ENCODE measurements at places on chromosomes 2 and 18.

DNA sequence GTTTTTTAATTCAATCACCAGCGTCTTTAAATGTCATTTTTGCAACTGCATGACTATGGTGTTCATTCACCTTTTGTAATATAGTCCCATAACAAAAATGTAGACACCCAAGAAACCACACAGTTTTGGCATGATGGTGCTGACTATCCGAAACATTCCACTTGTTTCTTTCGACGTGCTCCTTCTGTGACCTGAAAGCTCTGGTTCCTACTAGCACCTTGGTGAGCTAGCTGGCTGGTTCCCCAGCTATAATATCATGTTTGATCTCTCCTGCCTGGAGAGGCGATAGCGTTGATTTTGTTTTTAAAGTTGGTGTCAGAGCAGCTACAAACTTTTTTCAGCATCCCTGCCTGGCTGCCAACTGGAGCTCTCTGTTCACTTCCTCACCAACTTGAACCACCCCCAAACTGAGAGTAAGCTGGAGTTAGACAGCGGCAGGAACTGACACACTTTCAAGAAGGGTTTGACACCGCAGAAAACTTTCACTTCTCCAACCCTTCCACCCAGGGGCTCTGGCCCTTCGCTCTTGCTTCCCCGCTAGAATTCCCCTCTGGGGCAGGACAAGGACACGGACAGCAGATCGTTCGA, 1.1 kb downstream of the ATAD2B start:
- no peak for DNase-seq

GRCh38 chr2:189444322-189444721, 3.0 kb downstream of the WDR75 start:
- DNase-seq = no peak

GRCh38 chr18:1648712-1649111, 744.0 kb downstream of the ADCYAP1 start:
- DNase-seq = no peak

GRCh38 chr2:71933467-71934319, 214.0 kb downstream of the CYP26B1 start:
- DNase-seq = no peak

DNA sequence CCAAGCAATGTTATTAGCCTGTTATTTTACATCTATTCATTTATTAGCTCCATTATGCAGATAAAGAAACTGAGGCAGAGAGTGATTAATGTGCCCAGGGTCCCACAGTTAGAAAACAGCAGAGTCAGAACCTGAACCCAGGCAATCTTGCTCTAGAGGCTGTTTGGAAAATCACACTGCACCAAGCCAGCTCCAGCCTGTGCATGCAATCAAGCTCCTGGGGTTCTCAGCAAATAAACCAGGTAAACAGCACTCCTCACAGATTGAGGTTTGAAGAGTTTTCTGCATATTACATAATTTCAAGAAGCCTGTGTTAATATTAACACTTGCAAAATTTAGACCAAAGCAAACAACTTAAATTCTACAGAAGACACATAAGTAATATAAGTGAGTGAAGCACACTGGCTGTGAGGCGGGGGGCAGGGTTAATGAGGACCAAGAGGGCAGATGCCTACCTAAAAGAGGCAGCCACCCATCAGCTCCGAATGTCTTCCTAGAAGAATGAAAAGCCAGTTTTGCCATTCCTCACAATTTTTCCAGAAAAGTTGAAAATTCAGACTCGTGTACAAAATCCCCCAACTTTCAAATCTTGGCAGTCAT, 35.4 kb downstream of the CACNB4 start:
- DNase-seq = no peak

DNA sequence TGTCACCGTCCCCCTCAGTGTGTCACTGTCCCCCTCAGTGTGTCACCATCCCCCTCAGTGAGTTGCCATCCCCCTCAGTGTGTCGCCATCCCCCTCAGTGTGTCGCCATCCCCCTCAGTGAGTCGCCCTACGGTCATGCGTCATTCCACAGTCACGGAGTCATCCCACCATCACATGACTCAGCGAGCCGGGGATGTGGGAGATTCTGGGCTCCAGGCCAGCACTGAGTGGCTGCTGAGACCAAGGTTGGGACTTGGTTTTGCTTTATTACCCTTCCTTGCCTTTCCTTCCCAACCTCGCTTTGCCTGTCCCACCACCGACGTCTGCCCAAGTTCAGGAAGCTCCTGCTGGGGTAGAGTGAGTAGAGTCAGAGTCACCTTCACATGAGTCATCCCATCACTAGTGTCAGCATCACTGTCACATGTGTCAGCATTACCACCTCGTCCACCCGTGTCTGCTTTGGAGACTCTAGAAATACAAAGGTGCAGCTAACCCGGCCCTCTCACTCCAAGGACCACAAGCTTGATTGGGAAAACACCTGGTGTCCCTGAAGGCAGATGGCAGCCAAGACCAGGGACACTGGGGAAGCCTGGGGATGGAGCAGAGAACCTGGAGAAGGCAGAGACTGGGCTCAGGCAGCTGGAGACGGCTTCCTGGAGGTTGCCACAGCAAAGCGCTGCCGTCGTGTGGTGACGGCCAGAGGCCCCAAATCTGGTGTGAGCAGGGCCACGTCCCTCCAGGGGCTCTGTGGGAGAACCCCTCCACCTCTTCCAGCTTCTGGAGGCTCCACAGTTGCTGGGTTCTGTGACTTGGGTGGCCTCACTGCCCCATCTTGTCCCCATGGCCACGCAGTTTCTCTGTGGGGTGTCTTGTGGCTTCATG, 485.2 kb upstream of the SALL3 start:
- DNase-seq = no peak

GRCh38 chr2:170006587-170007325, 171.2 kb upstream of the MYO3B start:
- no peak for DNase-seq

DNA sequence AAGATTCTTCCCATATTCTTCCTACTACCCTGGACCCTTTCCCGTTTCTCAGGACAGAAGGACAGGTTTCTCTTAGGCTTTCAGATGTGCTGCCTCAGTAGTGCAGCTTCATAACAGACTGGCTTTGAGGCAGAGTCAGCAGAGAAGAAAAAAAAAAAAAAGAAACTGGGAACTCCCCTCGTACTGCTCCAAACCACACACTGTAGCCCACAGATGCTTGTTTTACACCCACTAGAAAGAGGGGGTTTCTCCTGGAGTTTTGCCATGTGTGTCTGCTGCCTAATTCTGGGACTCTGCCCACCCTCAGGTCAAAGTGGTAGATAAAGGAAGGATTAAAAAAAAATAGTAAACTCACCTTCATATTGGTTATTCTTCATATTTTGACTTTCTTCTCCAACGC, 95.9 kb downstream of the NCOA1 start:
- no peak for DNase-seq

DNA sequence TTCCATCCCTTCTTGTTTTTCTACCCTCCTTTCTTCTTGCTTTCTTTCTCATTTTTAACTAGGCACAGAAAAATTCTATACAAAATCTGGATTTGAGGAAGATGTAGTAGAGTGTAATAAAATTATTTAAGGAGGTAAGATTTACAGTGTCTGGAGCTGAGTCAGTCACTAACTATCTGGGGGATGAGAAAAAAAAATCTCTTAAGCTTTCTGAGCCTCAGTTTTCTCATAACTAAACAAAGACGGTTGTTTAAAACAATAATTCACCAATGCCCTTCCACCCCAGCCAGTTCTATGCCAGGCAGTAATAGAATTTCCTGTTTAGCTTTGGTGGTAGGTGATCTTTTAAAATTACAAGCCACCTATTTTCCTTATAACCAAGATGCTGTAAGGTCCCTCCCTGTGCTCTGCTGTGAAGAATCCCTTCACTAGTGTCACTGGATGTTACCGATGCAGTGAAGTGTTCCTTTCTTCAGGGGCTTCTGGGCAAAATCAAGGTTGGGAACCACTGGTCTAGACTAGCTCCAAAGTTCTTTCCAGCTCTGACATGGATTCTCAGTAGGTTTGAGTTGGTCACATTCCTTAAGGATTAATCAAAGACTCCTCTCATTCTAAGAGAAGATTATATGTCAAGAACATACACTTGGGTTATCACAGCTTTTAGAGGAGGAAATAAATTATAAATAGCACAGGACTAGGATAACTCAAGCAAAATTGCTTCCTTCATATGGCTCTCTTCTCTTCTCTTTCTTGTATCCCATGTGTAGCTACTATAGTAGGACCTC, 289.0 kb downstream of the CDH2 start:
- DNase-seq = no peak

DNA sequence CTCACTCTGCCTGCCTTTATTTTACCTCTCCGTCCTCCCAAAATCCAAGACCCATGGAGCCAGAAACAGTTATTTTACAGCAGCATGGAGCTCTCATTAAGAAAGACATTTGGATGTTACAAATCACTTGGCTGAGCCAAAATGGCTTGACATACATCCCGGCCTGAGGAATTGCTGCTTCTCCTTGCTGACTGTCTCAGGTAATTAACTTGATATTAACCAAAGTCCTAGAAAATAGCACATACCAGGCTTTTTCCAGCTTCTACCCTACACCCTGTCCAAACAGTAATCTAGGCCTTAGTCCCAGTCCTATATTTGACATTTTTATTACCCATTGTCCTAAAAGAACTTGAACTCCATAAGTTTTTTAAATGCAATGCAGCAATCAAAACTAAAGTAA, 205.0 kb downstream of the TMX3 start:
- no peak for DNase-seq

DNA sequence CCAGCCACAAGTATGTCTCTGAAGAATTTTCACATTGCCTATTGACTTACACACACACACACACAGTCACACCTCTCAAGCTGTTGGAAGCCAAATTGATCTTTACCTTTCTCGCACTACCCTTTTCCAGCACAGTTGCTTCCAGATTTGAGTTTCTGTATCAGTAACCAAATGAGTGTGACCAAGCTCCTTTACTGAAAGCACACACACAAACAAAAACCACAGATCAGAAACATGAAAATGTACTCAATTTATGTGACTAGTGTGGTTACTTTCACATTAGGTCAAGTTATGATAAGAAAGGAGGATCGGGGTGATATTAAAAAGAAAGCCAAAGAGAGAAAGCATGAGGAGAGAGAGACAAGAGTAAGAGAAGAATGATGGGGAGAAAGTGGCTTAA, 993.9 kb upstream of the POU3F3 start:
- no peak for DNase-seq

GRCh38 chr2:231017231-231017598, 20.1 kb upstream of the C2orf72 start:
- DNase-seq = no peak

GRCh38 chr2:46065152-46065551, 232.1 kb upstream of the EPAS1 start:
- no peak for DNase-seq

DNA sequence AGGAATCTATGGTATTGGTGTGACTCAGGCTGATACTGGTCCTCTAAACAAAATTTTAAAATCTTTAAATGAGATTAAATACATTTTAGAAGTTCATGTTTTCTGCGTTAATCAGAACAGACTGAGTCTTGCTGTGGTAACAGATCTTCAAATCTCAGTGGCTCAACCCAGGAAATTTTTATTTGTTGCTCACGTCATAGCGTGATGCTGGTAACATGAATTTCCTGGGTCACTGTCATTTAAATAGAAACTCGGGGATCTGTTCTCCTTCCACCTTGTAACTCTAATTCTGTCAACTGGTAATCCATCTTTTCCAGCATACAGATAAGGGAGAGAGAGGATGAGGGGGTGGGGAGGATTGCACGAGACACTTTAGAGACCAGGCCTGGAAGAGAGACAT, 90.0 kb downstream of the CDC42EP3 start:
- no peak for DNase-seq

DNA sequence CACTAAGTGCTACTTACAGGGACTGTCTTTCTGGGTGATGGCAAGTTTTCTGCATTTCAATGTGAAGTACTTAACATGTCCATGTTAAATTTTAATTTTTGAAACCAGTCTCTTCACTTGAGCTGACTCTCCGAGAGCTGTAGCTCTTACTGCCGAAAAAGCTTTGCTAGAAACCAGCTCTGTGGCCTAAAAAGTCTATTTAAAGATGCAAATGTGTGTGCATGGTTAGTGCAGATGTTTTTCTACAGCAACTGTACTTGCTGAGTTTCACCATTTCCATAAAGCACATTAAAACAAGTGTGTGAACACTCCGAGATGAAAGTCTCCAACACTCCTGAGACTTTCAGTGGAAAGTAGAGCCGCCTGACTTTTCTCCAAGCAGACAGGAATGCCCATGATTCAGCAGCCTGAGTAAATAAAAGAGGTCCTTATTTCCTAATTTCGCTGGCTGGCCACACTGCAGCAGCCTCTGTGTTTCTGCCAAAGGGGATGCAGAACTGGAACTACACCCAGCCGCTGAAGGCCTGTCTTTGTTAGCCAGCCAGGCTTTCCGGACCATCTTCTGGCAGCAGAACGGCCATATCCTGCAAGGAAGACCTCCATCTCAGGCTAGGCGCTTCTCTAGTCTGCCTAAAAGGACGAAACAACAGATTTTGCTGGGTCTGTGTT, 121.2 kb downstream of the ZNF521 start:
- DNase-seq = no peak

DNA sequence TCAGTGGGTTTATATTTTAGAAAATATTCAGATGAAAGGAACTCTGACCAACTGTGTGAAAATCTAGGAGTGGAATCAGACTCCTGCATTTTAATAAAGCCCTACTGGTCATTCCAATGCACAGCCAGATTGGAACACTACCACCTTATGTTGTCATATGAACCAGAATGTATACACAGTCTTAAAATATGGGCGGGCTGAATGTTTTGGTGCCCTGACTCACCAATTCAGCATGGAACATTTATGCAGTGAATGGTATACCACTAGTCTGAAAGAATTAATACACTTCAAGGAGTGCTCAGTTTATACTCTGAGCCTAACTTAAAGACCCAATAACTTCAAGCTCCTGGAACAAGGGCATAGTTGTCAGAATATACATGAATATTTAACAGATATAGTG, 280.9 kb upstream of the TCF4 start:
- no peak for DNase-seq

GRCh38 chr2:65043001-65043400, 13.2 kb upstream of the CEP68 start:
- no peak for DNase-seq

GRCh38 chr2:3885629-3886628, 182.6 kb downstream of the DCDC2C start:
- DNase-seq = no peak

- DNase-seq = no peak
Measured at GRCh38 chr18:77205769-77206168, 43.9 kb upstream of the GALR1 start.

- no peak for DNase-seq
Measured at GRCh38 chr18:37584952-37585695, 19.5 kb upstream of the CELF4 start.

GRCh38 chr2:62347563-62348270, 151.8 kb downstream of the B3GNT2 start:
- DNase-seq = no peak

DNA sequence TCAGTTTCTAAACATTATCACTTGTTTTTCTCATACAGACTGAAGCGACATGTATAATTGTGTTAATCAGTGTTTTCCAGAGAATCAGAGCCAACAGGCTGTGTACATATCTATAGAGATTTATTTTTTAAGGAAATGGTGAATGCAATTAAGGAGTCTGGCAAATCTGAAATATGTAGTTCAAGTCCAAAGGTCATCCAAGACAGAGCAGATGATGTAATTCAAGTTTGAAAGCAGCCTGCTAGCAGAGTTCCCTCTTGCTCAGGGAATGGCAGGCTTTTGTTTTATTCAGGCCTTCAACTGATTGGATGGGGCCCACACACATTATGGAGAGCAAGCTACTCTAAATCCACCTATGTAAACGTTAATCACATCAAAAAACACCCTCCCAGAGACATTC, 282.6 kb downstream of the CBLN2 start:
- no peak for DNase-seq
